Stimulated activated CD8-positive, alpha-beta memory T cell treated with anti-CD3 and anti-CD28 coated beads, Interleukin-4, amount 100 ng/mL, for 4 hours (primary cell): ENCODE measurements at places on chromosomes 4 and X.

GRCh38 chrX:150767475-150768131 is 74.4 kb downstream of the MTMR1 start:
- DNase-seq = no peak

DNA sequence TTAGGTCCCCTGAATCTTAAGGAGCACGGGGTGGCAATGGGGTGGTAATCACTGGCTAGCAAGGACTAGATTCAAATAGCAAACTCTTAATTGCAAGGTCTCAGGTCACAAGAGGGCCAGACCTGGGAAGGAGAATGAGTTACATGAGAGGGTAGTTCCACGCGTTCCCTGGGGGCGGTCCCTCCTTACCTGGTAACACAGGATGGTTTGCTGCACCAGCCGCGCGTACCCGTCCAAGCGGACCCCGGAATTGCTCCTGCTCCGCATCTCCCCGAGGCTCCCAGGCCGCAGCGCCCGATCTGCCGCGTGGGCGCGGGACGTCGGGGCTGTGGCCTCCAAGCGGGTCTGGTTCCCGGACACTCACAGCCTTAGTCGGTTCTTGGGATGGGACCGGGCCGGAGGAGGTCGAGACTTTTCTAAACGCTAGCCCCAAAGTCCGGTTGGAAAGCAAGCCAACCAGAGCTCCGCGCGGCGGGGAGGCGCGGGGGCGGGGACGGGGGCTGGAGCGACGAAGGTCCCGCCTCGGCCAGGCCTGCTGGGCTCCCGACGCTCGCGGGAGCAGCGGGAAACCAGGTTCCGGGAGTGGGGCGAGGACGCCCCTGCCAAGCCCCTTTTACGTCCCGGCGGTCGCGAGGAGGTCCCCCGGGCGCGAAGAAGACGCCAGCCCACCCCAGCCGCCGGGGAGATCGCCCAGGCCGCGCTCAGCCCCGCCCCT is at the start of gene PHKA2:
PHKA2 (minus strand) TSS at position 449 of the 715 bp plus-strand sequence; CDS start at position 267, 182 bp downstream.
- no peak for DNase-seq

- DNase-seq = no peak
Observed at GRCh38 chr4:25368315-25368714, 8.7 kb upstream of the ANAPC4 start.

DNA sequence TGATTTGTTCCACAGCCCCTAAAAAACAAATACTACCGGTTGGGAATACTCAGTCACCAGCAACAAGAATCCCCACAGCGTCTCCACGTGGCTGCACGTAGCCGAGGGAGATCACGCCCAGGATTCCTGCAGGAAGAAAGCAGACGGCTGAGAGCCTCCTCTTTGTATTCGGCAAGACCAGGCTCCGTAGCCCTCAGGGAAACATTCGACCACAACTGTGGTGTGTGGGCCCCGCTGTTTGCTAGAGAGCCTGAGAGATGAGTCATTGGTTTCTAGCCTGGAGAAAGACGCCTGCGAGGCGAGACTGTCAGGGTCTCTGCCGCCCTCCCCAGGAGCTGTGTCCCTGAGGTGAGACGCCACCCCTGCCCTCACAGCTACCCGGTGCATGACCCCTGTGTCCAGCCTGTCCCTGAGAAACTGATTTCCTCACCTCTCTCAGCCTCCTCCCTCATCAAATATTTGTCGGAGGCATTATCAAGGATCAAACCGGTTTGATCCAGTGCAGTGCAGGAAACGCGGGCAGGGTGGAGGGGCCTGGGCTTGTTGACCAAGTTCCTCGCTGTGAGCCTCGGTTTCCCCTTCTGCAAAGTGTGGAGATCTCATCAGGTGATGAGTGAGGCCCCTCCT is 4.7 kb upstream of the S100P start:
- peak; percentile 67 for DNase-seq

DNA sequence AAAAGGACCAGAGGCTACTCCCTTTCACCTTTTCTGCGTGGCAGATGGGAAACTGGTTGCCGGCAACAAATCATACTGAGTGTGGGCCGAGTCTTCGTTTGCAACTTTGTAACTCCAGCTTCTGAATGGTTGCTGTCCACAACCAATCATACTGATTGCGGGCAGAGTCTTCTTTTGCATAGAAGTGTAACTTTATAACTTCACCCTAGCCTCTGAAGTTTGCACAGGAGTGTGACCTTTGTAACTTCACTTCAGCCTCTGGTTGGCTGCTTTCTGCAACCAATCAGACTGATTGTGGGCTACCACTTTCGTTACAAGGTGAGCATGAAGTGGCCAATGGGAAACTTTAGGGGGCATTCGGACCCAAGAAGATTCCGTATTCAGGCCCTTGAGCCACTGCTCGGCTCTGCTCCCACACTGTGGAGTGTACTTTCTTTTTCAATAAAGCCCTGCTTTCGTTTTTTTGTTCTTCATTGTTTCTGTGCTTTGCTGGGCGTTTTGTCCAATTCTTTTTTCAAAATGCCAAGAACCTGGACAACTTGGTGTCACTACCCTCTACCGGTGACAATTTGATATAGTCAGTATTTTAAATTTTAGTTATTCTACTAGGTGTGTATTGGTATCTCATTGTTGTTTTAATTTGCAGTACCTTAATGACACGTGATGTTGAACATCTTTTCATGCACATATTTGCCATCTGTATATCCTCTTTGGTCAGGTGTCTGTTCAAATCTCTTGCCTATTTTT is 9.0 kb upstream of the PAGE5 start:
- DNase-seq = no peak

GRCh38 chr4:122898370-122899150 is 23.8 kb downstream of the NUDT6 start:
- no peak for DNase-seq

DNA sequence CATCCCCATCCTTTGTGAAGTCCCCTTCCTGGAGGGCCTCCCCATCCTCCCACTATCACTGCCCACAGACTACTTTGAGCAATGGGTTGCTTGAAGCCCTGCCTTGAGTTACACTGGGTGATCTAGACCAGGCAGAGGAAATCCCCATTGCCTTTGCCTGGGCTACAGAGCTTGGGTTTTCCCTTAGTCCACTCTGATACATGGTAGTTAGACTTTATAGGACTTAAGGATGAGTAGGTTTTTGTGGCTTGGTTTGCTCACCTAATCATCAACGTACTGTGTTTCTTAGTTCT is 56.6 kb downstream of the TMEM131L start:
- no peak for DNase-seq

DNA sequence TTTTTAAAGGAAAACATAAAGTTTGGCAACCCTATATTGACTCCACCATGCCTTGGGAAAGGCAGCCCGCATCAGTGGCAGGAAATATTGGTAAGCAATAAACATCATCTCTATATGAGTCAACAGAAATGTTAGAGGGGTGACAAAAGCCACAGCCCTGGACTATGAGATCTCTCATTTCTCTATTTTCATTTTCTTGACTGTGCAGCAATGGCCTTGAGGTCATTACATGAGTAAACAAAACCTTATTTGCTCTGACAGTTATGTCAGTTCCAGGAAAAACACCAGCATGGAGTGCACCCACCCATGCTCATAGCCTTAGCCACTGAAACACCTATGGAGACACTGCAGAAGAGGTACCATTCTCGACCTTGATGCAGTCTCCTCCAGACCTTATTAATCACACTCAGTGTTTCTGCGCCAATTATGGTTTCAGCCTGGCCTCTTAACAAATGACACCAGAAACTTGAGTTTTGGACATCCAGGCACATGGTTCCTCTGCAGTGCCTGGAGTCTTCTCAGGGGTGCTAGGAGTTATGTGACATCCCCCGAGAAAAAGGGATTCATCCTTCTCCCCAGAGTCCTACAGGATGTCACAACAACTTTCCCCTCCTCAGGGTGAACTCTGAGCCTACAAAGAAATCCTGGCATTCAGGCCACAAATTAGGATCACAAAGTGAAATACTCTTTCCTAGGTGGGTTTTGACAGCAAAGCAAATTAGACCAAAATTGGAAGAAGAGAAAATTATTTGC is 16.0 kb upstream of the HPGD start:
- no peak for DNase-seq

DNA sequence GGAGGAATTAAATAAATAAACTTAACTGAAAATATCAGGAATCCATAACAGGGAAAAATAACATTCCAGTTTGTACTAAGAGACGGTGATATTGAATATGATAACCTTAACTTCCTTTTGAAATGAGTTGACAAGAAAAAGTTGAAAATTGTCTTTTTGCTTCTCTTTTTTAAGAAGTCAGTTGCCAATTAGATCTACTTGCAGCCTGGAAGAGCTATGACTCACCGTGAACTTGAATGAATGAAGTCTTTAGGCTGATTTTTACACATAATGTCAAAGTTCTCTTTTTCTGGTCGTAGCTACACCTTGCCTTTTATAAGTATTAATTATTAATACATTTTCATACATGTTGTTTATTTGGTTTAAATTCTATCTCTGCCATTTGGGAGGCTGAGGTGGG is 94.4 kb upstream of the HPGD start:
- DNase-seq = no peak

DNA sequence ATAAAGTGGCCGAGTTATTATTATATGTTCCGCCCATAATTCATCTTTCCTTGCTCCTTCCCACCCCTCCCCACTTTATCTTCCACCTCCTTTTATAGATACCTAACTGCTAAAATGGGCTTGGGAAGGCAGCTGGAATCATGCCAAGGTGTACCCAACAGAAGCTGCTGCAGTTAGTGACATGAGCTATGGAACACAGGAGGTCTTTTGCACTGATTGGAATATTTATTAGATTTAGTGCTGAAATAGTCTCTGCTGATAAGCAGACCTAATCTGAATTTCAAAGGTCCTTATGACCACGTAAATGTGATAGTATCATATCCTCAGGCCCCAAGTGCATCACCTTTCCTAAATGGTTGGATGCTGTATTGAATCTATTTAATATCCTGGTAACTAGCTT is 64.9 kb downstream of the HMGB2 start:
- DNase-seq = no peak

GRCh38 chr4:2273657-2274319 is 11.9 kb upstream of the MXD4 start:
- no peak for DNase-seq

DNA sequence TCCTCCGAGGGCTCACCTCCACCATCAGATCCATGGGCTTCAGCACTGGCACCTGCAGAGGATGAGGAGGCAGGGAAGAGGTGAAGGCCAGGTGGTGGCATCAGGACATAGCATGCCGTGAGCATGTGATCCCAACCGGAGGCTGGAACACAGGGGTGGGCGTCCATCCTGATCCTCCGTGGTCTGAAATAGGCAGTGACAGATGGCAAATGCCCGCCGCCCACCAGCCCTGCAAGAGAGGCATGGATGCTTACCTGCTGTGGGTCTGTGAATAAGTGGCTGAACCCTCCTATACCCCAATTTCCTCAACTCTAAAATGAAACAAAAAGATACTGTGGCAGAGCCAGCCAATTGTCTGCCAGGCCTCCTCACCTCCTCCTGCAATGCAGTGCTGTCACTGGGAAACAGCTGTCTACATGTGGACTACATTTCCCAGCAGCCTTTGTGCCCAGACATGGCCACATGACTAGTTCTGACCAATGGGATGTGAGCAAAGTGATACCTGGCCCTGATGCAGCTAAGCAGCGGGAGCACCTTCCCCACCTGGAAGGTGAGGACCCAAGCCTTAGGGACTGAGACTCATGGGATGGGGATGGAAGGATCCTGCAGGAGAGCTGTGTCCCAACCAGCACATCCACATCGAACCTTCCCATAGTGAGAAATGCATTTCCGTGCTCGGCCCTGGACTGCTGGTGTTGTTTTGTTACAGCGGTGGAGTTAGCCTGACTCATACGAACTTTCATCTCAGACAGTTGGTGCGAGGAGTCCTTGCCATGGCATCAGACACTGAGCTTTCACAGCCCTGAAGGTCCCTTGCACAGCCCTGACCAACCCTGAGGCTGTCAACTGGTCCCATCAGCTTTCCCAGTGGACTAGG is 99.5 kb downstream of the PPP2R2C start:
- no peak for DNase-seq

DNA sequence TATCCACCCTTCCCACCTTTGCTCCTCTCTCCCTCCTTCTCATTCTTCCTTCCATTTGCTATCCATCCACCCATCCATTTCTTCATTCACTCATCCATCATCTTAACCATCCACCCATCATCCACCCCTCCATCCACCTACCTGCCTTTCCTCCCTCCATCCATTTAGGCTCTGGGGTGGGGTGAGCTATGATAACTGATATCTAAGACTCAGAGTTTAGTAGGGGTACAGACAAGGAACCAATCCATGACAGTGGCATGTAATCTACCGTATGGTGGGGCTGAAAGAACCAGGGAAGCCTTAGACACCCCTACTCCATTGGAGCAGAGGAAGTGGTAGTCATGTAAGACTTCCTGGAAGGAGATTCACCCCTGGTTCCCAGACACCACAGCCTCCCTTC is 23.2 kb downstream of the PSAPL1 start:
- DNase-seq = no peak

GRCh38 chr4:152462695-152463094 is 73.2 kb downstream of the FBXW7 start:
- DNase-seq = no peak

DNA sequence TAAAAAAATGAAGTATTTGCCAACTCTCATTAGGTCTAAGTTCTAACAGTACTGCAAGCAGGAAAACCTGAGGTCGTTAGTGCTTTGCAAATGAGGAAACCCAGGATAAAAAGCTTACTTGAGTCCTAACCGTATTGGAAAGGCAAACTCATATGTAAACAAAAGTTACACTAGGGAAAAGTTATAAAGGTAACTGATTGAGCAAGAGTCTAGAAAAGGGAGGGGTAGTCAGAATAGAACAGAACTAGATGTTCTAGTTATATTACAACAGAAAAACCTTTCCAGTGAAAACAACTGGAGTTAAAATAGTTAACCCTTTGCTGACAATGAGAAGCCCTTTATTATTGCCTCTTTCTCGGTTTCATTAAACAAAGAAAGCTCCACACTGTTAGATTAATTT is 66.4 kb upstream of the MAOA start:
- DNase-seq = no peak
